Activated T-helper 2 cell treated with anti-CD3 and anti-CD28 coated beads, Interferon-gamma antibody, Interleukin-2, Interleukin-4, amounts not matched to agents 10 μg/mL and 5 μg/mL and 100 μg/mL, durations not matched to agents 14 hours and 24 hours and 36 hours (primary cell): ENCODE measurements at places on chromosomes 2 and 18.
A peak's percentile ranks its signal among the peaks of the same experiment; 100 is the strongest.

- peaks cover 6% of the 10 kb centered on the region for H3K27me3 ChIP-seq
- no peak overlapping the region for H3K27ac ChIP-seq
- peaks cover 5% of the 10 kb centered on the region for H3K36me3 ChIP-seq
These were observed 65.0 kb upstream of the BOD1L2 start for GRCh38 chr18:57081899-57082298.

- no peak overlapping the region for H3K27ac ChIP-seq
- no peaks in the 10 kb centered on the region for H3K36me3 ChIP-seq
- H3K27me3 ChIP-seq = no peaks in the 10 kb centered on the region
- no peaks in the 10 kb centered on the region for H3K4me1 ChIP-seq
- no peak for DNase-seq
- no peak overlapping the region for H3K4me3 ChIP-seq
These were observed 108.2 kb upstream of the PTPRM start for GRCh38 chr18:7458884-7459283.

DNA sequence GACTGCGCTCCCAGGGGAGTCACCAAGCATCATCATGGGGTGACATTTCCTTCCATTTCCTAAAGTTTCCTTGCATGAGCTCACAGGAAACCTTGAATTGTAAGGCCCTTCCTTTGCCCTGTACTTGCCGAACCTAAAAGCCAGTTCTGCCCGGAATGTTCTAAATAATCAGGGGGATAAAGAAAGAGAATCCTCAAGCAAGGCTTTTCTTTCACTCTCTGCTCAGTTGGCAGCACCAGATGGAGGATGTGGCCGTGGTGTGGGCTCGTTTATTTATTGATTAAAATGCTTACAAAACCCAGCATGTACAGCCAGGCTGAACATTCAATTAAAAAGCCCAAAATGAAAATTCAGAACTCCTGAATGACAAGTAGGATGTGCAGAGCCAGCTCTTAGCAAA is 170.5 kb downstream of the SH3RF3 start:
- H3K27me3 ChIP-seq = no peaks in the 10 kb centered on the region
- no peaks in the 10 kb centered on the region for H3K4me1 ChIP-seq
- H3K4me3 ChIP-seq = no peak overlapping the region
- H3K27ac ChIP-seq = no peak overlapping the region

GRCh38 chr18:39600894-39601293 is 2035.3 kb upstream of the CELF4 start:
- H3K27ac ChIP-seq = no peak overlapping the region
- H3K4me1 ChIP-seq = no peaks in the 10 kb centered on the region
- no peaks in the 10 kb centered on the region for H3K27me3 ChIP-seq
- no peak overlapping the region for H3K4me3 ChIP-seq
- DNase-seq = no peak

- no peak overlapping the region for H3K4me3 ChIP-seq
- peaks cover 8% of the 10 kb centered on the region for H3K4me1 ChIP-seq
- no peak overlapping the region for H3K27ac ChIP-seq
- peaks cover 14% of the 10 kb centered on the region for H3K27me3 ChIP-seq
These were observed 19.0 kb downstream of the OSBPL1A start for GRCh38 chr18:24378598-24378997.

DNA sequence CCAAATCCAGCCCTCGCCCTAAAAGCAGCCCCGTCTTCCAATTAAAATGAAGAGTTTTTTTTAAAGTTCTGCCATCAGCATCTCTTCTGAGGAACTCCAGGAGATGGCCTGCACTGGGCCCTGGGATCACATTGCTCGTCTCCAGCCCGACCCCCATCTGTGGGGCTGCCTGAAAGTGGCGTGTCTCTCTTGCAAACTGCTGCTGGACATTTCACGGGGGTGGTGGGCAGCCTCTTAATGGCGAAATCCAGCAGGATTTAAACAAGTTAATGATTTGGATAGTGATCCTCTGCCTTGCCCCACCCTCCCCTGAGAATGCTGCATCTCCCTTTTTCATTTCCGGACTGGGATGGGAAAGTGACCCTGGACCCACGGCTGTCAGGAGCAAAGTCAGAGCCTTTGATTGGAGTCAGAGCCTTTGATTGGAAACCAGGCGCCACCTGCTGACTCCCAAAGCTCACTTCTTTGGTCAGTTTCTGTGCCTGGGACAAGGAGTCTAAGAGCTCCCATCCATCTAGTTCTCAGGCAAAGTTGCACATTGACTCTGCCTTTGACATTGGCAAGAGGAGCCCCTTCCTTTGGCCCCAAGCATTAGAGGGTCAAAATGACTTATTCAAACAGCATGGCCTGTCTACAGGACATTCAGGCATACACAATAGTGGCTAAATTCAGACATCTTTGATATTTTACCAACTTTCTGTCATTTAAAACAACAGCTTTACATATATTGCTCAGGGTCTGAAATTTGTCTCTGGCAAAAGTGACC is 155.2 kb downstream of the SH3BP4 start:
- H3K4me1 ChIP-seq = no peaks in the 10 kb centered on the region
- no peak overlapping the region for H3K4me3 ChIP-seq
- no peak overlapping the region for H3K27ac ChIP-seq
- no peak for DNase-seq
- no peaks in the 10 kb centered on the region for H3K27me3 ChIP-seq

GRCh38 chr2:48674933-48675332 is 57.3 kb downstream of the GTF2A1L start:
- H3K27me3 ChIP-seq = peaks cover 2% of the 10 kb centered on the region
- H3K4me1 ChIP-seq = no peaks in the 10 kb centered on the region
- no peak for DNase-seq
- no peak overlapping the region for H3K27ac ChIP-seq

GRCh38 chr2:135773319-135773718 is 31.7 kb downstream of the UBXN4 start:
- peaks cover 90% of the 10 kb centered on the region for H3K36me3 ChIP-seq
- DNase-seq = no peak
- no peak overlapping the region for H3K4me3 ChIP-seq
- peaks cover 7% of the 10 kb centered on the region for H3K4me1 ChIP-seq

GRCh38 chr18:527146-527545 is 26.6 kb upstream of the COLEC12 start:
- no peaks in the 10 kb centered on the region for H3K4me1 ChIP-seq
- H3K27ac ChIP-seq = no peak overlapping the region
- no peak overlapping the region for H3K4me3 ChIP-seq
- H3K36me3 ChIP-seq = no peaks in the 10 kb centered on the region

- no peaks in the 10 kb centered on the region for H3K4me1 ChIP-seq
- H3K36me3 ChIP-seq = no peaks in the 10 kb centered on the region
- H3K4me3 ChIP-seq = no peak overlapping the region
- no peak for DNase-seq
- no peak overlapping the region for H3K27ac ChIP-seq
These were observed 288.8 kb upstream of the HS6ST1 start for GRCh38 chr2:128607440-128607839.

GRCh38 chr2:26610504-26611335 is 30.4 kb downstream of the CIB4 start:
- H3K4me1 ChIP-seq = peaks cover 4% of the 10 kb centered on the region
- no peak for DNase-seq
- H3K36me3 ChIP-seq = no peaks in the 10 kb centered on the region
- no peak overlapping the region for H3K27ac ChIP-seq
- H3K27me3 ChIP-seq = peaks cover 16% of the 10 kb centered on the region
- no peak overlapping the region for H3K4me3 ChIP-seq

DNA sequence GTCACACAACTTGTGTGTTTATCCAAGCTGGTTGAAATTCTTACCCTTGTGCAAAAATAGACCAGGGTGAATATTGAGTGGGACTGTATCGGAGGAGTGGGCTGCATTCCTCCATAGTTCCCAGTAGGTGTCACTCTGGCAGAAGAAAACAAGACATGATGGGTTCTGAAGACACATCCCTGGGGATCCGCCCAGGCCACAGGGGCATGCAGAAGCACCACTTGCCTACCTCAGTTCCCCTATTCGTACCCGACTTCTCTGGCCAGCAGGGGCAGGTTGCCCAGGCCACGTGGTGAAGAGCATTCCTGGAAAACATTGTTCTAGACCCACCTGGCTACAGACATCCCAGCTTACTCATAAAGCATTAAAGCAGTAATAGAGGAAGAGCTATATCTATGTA is 168.2 kb downstream of the FAM210A start:
- no peaks in the 10 kb centered on the region for H3K27me3 ChIP-seq
- no peak for DNase-seq
- H3K36me3 ChIP-seq = peaks cover 3% of the 10 kb centered on the region
- H3K27ac ChIP-seq = no peak overlapping the region
- H3K4me1 ChIP-seq = peaks cover 28% of the 10 kb centered on the region

DNA sequence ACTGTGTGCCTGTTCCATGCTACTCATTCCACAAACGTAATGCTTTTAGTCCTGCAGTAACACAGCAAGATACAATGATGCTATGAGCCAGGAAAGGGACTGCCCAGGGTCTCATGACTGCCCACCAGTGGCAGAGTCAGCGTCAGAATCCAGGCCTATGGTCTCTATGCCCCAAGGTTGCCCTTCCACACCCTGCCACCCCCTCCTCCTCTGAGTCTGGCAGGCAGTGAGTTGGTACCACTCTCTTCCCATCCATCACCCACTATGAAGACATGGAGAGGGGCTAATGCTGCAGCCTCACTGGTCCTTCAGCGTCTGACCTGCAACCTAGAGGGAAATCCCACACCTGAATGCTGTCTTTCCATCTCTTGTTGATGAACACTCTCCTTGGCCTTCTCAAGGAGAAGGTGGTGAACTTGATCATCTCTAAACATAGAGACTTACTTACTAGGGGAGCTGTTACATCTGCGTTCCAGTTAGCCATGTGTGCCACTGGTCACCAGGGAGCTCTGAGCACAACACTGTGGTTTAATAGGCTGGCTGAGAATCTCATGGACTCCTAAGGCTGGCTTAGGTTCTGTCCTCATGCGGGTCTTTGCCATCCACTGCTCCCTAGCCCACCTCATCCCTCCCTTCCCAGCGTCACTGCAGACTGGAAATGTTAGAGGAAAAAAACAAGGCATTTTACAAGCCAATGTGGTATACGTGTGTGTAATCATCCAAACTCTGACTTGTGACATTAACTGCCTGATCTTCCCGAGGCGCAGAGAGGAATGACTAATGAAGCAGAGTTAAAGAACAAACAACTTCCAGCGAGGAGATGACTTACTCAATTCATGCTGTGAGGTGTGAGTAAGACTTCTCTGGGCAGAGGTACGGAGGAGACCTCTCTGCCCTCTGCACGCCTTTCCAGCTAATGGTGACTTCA is 28.8 kb downstream of the STEAP3 start:
- H3K36me3 ChIP-seq = no peaks in the 10 kb centered on the region
- DNase-seq = no peak
- H3K27me3 ChIP-seq = no peaks in the 10 kb centered on the region
- peaks cover 2% of the 10 kb centered on the region for H3K4me1 ChIP-seq
- no peak overlapping the region for H3K27ac ChIP-seq
- H3K4me3 ChIP-seq = no peak overlapping the region

DNA sequence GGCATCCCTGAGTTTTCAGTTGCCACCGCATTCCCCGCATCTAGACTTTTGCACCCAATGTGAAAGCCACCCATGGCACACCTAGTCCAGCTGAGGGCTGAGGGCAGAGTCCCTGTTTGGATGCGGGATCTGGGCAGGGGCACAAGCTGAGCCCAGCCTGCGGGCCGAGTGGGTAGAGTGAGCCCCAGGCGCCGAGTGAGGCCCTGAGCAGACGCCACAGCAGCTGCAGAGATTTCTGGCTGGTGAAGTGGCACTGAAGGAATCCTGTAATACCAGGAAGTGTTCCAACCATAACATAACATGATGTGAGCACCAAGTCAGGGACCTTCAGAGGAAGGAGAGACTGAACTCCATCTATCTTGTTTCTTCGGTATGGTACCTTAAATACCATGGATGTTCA is 27.7 kb upstream of the FRZB start:
- H3K27me3 ChIP-seq = peaks cover 5% of the 10 kb centered on the region
- no peaks in the 10 kb centered on the region for H3K4me1 ChIP-seq
- no peak for DNase-seq
- no peaks in the 10 kb centered on the region for H3K36me3 ChIP-seq
- no peak overlapping the region for H3K4me3 ChIP-seq

GRCh38 chr2:119455066-119455718 is 23.5 kb downstream of the TMEM37 start:
- H3K36me3 ChIP-seq = no peaks in the 10 kb centered on the region
- peaks cover 14% of the 10 kb centered on the region for H3K27me3 ChIP-seq
- no peak overlapping the region for H3K4me3 ChIP-seq
- no peak overlapping the region for H3K27ac ChIP-seq

GRCh38 chr2:111662771-111663470 is 221.1 kb downstream of the ANAPC1 start:
- peaks cover 32% of the 10 kb centered on the region for H3K27me3 ChIP-seq
- peak; percentile 14 for DNase-seq
- H3K27ac ChIP-seq = peak overlapping the region; percentile 27
- H3K36me3 ChIP-seq = no peaks in the 10 kb centered on the region
- peaks cover 9% of the 10 kb centered on the region for H3K4me1 ChIP-seq

GRCh38 chr2:215770668-215771067 is 242.7 kb downstream of the MREG start:
- peaks cover 1% of the 10 kb centered on the region for H3K27me3 ChIP-seq
- H3K4me3 ChIP-seq = no peak overlapping the region
- DNase-seq = no peak
- H3K4me1 ChIP-seq = peaks cover 19% of the 10 kb centered on the region

DNA sequence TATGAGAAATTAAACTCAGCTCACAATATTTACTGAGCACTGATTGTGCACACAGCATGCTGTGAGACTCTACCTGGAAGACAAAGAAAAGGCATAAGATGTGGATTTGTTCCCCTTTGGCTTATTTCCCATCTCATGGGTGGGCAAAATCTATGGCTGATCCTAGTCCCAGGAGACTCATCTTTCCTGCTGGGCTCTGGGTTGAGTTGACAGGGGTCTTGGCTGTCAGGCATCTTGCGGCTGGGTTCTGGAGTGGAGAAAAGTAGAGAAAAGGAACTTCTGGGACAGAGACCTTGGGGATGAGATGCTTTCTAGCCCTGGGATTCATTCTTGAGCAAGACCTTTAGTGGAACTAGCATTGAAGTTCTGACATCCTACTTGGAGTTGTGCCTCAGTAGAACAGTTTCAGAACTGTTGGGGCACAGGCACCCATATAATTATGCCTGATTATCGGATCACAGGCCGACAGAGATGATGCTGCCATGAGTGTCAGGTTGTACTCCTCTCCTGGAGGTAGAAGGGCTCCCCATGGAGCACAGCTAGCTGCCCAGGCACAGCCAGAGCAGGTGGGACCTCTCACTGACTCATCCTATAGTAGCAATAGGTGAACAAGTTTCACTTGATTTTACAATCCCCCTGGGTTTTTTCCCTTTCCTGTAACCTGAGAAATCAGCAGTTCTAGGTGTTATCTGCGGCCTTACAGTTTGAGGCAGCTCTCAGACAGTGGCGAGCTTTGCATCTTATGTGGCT is 260.9 kb downstream of the CYRIA start:
- H3K27me3 ChIP-seq = no peaks in the 10 kb centered on the region
- H3K4me3 ChIP-seq = no peak overlapping the region
- H3K4me1 ChIP-seq = no peaks in the 10 kb centered on the region
- no peaks in the 10 kb centered on the region for H3K36me3 ChIP-seq
- DNase-seq = no peak

GRCh38 chr2:101545950-101546349 is 71.0 kb upstream of the RFX8 start:
- peaks cover 11% of the 10 kb centered on the region for H3K27me3 ChIP-seq
- no peak overlapping the region for H3K4me3 ChIP-seq
- H3K27ac ChIP-seq = no peak overlapping the region
- no peak for DNase-seq
- H3K36me3 ChIP-seq = peaks cover 4% of the 10 kb centered on the region
